ENCODE measurements at places on chromosomes 5 and 9.

- no peak for DNase-seq
Observed at GRCh38 chr5:31225613-31226012, 32.1 kb downstream of the CDH6 start.

GRCh38 chr9:119050281-119050680 lies 319.0 kb downstream of the BRINP1 start:
- no peak for DNase-seq

DNA sequence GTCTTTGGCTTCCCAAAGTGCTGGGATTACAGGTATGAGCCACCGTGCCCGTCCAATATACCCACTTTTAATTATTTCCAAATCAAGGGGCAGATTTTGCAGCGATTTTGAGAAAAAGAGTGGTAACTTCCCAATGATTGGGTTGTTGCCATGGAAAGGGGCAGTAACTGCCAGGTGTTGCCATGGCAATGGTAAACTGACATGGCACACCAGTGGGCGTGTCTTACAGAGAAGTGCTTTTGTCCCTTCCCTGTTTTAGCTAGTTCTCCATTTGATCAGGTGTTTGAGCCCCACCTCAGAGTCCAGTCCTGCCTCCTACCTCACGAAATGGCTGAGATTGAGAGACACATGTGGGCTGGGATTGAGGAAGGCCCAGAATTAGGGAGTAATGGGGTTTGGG lies 86.3 kb upstream of the IER5L start:
- no peak for DNase-seq

DNA sequence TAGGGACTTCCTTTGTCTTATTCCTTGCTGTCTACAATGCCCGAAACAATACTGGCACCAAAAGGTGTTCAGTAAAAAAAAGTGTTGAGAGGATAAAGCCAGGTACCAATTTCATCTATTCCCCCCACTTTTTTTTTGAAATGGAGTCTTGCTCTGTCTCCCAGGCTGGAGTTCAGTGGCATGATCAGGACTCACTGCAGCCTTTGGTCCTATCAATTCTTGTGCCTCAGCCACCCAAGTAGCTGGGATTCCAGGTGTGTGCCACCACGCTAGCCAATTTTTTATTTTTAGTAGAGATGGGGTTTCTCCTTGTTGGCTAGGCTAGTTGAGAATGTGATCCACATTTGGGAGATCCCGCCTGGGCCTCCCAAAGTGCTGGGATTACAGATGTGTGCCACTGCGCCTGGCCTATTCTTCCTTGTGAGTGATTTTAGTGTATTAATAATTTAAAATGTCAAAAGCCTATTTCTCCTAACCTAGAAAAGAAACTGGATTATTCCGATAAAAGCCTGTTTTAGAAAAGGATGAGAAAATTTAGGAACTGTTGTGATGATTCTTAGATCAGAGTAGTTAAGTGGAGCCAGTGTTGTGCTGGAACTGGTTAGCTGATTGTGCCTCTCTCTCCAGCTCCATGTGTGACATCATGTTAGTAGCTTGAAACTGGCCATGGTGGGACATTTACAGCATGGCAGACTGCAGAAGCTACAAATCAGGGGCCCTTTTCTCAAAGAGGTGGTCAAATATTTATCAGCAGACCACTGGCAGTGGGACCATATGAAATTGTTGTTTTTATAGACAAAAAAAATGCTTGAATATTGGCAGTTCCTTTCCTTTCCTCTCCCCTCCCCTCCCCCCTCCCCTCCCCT lies 14.3 kb downstream of the CDC42SE2 start:
- no peak for DNase-seq

- no peak for DNase-seq
Observed at GRCh38 chr9:115757461-115757860, 396.1 kb upstream of the PAPPA start.

DNA sequence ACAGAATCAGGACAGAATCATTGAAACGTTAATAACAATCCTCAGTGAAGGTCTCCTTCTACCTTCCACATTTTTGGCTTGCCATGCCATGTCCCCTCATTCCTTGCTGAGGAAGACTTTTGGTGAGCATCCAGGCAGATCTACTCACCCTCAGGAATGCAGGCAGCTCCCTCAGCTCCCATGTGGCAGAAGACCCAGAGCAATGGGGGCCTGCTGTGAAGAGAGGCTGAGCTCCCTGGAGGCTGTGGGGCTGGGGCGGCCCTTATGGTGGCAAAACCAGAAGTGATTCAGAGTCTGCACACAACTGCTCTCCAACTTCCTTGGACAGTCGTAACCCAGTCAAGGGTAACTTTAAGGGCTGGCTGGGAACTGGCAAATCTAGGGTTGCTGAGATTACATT lies 247.2 kb upstream of the EFNA5 start:
- DNase-seq = peak; percentile 4

DNA sequence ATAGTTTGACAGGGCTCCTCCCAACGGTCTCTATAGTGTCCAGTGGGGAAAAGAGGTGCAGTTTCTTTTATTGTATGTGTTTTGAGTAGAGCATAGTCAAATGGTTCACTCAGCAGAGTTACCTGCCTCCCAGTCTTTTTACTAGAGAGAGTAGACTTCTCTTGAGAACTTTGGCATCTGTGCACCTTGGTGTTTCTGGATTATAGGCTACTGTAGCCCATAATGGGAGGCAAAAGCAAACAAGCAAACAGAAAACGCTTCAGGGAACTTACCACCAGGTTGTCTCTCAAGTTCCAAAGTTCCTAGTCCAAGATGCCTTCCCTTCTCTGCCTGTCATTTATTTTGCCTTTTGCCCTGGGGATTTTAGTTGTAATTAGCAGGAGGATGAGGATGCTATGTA lies 26.2 kb downstream of the INVS start:
- DNase-seq = no peak

GRCh38 chr5:78761840-78762239 lies 113.3 kb upstream of the LHFPL2 start:
- DNase-seq = no peak

- no peak for DNase-seq
Observed at GRCh38 chr5:72109625-72110024, 2.4 kb downstream of the MAP1B start.

GRCh38 chr5:129204525-129204924 lies 110.0 kb downstream of the ISOC1 start:
- no peak for DNase-seq

GRCh38 chr5:144328494-144328893 lies 157.8 kb downstream of the KCTD16 start:
- DNase-seq = no peak

GRCh38 chr5:81778642-81779041 lies 27.7 kb upstream of the SSBP2 start:
- DNase-seq = peak; percentile 10

DNA sequence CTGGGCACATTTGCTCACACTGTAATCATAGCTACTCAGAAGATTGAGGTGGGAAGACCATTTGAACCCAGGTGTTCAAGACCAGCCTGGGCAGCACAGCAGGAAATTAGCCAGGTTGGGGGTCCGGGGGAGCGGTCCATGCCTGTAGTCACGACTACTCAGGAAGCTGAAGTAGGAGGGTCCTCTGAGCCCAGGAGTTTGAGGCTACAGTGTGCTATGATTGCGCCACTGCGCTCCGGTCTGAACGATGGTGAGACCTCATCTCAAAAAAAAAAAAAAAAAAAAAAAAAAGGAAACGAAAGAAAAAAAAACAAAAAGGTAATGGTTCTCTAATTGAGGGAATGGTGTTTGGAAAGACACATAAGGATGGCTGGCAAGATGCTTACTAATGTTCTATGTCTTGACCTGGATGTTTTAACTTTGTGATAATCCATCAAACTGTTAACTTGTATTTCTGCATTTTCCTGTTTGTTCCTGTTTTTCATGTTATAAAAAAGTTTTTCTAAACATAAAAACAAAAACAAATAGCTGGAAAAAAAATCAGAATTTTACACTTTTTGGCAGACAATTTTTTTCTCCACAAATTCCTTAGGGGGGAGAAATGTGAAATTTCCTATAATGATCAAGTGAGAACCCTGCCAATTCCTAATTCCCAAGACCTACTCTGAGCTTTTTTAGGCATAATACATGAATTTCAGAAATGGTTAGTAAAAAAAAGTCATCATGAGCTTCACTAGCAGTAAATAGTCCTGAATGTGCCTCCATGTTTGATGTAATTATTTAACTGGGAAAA lies 96.9 kb downstream of the DENND1A start:
- no peak for DNase-seq

DNA sequence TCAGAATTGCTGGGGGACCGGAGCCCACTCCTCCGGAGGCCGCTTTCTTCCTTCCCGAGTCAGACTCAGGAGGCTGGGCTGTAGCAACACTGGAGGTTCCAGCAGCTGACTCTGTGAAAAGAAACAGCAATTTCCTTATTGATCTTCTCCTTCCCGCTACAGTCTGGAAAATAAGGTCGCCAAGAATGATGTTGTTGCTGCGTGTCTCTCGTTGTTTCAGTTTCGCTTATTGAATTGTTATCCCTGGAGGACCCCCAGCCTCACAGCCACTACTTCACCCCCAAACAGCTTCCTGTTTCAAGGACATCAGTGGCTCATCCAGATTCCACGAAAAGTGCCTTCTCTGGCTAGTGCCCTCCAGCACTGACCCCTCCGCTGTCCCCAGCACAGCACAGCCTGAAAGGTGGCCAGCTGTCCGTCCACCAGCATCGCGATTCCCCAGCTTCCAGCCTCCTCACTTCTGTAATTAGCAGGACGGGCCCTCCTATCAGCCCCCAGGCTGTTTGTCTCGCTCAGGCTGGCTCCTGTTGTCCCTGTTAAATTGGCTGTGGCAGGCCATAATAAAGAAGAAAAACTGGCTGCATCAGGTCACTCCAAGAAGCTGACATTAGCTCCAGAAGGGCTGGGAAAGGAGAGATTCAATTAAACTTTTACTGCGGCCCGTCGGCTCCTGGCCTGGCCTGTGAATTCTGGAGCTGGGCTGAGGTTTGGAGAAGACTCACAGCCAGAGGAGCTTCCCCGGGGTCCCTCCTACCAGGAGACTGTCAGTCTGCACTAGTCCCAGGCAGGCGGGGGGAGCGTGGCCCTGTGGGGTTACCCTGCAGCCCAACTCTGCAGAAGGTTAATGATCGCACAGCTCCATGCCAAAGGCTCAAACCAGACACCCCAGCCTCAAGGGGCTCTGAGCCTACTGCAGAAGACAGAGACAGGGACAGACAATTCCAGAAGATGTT lies 40.5 kb downstream of the OLFM1 start:
- DNase-seq = no peak

GRCh38 chr5:137629646-137630045 lies 106.2 kb downstream of the KLHL3 start:
- DNase-seq = peak; percentile 45

- DNase-seq = no peak
Observed at GRCh38 chr9:136829412-136829811, 12.9 kb upstream of the AJM1 start.

DNA sequence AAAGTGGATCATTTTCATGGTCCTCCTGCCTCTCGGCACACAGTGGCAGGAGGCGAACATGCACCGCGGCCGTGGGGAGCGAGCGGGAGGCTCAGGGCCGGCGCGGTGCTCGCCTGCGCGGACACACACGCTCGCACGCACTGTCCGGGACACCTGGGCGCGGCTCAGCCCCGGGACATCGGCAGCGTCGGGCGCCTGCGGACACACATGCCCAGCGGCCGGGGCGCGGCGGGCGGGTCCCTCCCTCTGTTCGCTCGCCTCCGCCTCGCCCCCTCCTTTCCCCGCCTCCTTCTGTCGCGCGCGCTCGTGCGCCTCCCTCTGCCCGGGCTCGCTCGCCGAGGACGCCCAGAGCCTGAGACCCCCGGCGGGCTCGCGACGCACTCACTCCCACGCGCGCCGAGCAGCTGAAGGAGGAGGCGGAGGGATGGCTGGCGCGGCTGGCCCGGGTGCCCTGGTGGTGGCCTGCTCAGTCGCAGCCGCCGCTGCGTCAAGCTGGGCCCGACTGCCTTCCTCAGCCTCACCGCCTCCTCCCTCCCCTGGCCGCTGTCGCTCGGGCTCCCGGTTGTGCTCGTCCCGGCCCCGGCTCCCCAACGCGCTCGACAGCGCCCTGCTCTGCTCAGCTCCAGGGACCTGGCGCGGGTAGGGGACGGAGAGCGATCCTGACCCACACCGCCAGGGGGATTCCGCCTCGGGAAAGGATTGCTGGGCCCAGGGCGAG lies at the start of gene FRMD3:
Gene FRMD3 (minus strand): TSS at position 230 of the 718 bp plus-strand sequence. CDS start 170 bp downstream, at position 60.
- DNase-seq = peak; percentile 84

DNA sequence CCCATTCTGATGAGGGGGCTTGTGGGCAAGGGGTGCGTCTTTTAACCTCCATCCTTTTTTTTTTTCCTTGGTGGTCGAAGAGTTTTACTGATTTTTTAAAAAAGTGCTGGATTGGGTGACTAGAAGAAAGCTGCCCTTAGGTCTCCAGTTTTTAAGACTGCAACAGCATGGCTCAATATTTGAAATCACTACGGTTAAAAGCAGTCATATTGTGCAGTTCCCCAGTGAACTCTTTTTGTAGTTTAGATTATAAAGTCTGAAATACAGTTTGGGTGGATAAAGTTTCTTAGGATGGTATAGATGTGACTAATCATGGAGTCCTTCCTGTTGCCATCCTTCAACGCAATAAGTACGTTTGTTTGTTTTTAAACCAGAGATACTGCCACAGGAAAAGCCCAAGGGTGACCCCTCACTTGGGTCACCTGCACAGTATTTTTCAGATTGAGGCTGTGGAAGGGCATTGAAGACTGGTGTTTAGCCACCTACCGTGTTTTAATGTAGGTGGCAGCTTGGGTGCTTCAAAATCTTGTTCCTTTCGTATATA lies 520 bp upstream of the DHFR start:
- DNase-seq = no peak

DNA sequence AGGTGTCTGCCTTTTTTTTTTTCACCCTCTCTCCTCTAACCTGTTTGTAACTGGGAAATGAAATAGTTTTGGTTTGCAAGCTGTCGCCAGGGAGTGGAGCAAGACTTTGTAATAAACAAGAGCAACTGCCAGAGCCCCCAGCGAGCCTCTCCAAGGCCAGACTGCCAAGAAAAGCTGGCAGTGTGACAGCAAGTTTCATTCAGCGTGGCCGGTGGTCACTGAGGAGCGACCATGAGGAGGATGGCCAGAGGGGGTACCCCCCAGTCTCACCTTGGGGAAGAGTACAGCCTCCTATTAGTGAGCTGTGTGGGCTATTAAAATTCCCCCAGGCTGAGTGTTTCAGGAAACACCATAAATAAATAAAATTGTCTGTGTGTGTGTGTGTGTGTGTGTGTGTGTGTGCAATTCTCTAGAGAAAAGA lies 49.9 kb downstream of the ZFAND5 start:
- no peak for DNase-seq

GRCh38 chr9:134336228-134336627 lies 10.0 kb downstream of the RXRA start:
- DNase-seq = no peak

DNA sequence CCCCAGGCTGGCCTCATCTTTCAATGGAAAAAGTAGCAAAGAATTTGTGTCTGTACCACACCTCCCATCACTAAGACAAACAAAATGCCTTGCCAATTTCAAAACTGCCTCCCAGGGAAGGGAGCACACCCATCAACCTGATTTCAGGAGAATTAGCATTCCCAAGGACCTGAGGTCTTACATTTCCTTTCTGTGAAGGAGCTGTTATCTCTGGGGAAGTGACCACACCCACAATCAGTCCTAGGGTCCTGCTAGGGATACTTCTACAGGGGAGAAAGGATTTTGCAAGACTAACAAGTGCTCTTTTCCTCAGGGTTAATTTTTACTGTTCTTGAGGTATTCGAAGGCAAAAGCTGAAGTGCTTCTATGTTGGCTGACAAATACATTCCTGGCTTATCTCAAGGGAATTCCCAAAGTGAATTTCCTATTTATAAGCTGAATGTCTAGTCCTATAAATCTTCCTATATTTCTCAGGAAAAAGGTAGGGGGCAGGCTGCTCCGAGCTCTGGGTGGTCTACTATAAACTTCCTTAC lies 97.4 kb upstream of the ITGA1 start:
- DNase-seq = no peak
